ENCODE measurements at places on chromosomes 2 and 18.

DNA sequence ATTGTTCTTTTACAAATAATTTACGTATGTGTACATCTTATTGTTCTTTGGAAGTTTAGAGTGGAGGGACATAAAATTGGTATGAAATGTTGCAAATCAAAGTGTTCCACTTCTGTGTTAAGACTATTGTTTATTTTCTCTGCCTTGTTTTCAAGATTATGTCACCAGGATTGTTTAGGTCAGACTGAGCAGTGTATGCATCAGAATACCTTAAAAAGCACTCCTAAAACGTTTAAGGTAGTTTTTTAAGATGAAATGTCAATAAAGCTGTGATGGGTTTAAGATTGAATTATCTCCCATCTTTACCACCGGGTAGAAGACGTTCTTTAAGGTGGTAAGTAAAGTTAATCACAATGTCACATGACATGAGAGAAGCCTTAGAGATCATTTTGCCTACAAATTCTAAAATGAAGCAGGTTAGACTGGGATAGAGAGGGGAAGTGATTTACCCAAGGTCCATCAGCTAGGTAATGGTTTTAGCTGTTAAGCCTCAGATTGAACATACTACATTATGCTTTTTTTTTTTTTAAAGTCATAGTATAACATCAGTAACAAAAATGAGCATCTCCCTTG, 10.6 kb downstream of the VAPA start:
- DNase-seq: no peak

- no peak for DNase-seq
These were observed 56.2 kb upstream of the EML6 start for GRCh38 chr2:54667266-54667639.

DNA sequence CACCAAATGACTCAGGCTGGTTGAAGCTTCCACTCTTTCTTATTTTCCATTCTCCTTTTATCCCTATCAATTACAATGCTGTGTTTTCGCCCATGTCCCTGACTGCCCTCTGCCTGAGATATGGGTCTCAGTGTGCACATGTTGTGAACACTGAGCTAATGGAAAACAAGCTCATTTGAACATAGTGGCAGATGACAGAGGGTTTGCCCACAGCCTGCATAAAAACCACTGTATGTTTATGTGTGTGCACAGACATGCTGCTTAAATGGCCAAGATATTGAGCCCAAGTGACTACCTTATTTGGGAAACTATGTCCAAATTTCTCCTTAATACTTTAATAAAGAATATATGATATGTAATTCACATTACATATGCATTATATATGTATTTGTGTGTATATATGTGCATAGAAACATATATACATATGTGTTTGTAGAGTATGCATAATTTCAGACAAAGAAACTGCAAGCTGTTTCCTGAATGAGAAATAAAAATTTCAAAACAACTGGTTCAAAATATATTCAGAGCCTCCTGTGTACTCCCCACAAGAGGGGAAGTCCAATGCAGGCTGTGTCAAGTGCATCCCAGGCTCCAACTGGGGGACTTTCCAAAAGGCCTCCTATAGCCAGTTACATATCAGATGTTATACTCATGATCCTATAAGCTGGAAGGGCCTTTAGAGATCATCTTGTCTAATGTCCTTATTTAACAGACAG, 92.7 kb upstream of the CD302 start:
- no peak for DNase-seq

- DNase-seq: peak; percentile 29
These were observed 95.4 kb downstream of the DOCK10 start for GRCh38 chr2:224946895-224947294.

DNA sequence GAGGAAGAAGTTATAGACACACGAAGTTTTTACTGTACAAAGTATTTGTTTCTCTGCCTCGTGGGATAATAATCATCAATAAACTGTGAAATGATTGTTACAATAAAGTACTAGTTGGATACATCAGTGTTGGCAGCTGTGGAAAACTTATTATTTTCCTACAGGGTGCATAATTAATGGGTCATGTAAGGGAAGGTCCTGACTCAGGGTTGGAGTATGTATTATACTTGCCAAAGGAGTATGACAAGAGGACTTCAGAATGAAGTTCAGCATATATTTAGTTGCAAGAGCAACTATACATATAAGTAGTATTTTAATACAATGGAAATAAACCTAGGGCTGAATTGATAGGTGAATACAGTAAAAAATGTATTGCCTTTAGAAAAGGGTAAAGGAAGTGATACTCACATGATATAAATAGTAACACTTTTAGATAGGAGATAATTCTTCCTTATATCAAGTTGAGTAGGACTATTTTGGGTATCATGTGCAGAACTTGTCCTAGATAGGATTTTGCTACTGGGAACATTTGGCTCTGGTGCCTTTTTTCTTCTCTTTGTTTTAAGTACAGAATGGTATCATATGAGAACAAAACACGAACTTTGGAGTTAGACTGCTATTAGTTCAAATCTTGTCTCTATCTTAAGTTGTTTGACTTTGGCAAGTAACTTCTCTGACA, 79.1 kb downstream of the PLCL1 start:
- DNase-seq: no peak

- no peak for DNase-seq
These were observed 40.9 kb upstream of the ST8SIA3 start for GRCh38 chr18:57311472-57311871.

- DNase-seq: no peak
These were observed at the start of gene SLC5A7 for GRCh38 chr2:107986278-107987217. Gene SLC5A7 (plus strand): TSS chr2:107986524. CDS start chr2:107988156, 1,632 bp downstream.

GRCh38 chr18:56825878-56826277, 174.7 kb downstream of the WDR7 start:
- DNase-seq: no peak

GRCh38 chr2:177249038-177249437, 15.5 kb downstream of the NFE2L2 start:
- no peak for DNase-seq

DNA sequence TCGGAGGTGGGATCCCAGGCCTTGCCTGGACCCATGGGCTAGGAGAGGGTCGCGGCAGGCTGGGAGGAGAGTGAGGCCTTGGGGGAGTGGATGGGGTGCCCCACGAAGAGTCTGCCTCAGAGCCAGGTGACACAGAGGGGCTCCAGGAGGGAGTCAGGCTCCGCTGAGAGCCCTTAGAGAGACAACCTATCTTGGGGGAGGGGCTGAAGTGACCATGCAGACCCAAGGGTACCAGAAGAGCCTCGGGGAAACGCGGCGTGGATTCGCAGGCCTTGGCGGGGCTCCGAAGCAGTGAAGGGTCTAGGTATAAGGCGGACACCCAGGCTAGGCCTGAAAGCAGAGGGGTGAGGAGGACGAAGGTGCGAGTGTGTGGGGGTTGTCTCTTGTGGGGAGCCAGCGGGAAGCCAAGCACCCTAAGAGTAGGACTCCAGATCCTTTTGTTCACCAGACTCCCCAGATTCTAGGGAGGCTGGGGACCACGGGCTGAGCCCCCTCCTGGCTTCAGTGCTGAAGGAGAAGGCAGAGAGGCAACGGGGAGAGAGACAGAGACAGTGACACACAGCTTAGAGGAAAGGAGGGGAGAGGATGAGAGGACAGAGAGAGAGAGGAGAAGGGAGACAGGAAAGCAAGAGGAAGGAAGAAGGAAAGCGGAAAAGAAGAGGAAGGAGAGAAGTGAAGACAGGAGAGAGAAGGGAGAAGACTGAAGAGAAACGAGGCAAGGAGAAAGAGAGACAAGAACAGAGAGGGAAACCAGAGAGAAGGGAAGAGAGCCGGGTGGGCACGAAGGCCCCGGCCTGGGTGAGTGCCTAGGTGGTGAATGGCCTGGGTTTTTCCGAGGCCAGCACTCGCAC, 1.1 kb upstream of the HOXD11 start:
- no peak for DNase-seq

DNA sequence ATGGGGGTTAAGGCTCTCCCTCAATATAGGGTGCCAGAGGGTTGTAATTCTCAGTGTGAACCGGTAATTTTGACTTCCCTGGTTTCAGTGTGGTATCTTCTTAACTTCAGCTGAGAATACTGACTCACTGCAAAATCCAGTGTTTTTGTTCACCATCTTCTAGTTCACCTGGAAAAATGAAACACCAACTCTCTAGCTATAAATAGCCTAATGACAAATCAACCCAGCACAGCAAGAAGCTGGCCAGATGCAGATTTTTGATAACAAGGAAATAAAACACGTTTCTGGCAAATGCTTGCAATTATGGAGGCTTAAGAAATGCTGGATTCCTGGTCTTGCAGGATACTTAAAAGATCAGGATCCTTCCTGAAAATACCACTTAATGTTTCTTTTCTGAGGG, 192.3 kb downstream of the CLIP4 start:
- DNase-seq: no peak

GRCh38 chr2:69624131-69624530, 19.4 kb downstream of the AAK1 start:
- no peak for DNase-seq

GRCh38 chr2:7721413-7721995, 804.3 kb downstream of the RNF144A start:
- DNase-seq: no peak

GRCh38 chr2:229586012-229586411, 128.3 kb downstream of the DNER start:
- DNase-seq: no peak

DNA sequence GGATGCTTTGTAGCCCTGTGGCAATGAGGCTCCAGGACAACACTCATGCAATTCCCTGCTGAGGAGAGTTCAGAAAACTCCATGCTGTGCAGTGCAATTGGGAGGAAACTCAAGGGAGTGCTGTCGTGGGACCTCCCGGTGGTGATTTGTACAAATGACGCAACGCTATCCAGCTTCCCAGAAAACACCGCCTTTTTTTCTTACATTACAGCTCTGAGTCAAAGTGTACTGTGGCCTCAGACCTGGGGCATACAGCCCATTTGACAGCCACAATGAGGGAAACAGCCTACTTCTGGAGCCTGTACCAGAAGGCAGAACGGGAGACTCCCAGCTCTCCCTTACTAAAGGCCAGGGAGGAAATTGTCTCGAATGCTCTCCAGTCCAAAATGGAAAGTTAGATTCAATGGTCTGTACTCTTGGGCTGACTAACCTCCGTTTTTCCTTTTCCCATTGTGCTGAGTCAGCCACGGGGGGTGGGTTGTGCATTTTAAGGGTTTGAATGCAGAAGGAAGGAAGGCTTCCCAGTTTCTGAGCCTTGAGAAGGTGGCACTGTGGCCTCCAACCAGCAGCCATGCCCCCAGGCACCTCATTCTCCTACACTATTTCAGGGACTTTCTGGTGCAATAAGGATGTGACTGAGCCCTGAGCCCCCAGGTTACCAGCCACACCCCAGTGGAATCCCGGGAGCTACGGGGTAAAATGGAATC, 16.4 kb upstream of the CYP1B1 start:
- DNase-seq: peak; percentile 87

DNA sequence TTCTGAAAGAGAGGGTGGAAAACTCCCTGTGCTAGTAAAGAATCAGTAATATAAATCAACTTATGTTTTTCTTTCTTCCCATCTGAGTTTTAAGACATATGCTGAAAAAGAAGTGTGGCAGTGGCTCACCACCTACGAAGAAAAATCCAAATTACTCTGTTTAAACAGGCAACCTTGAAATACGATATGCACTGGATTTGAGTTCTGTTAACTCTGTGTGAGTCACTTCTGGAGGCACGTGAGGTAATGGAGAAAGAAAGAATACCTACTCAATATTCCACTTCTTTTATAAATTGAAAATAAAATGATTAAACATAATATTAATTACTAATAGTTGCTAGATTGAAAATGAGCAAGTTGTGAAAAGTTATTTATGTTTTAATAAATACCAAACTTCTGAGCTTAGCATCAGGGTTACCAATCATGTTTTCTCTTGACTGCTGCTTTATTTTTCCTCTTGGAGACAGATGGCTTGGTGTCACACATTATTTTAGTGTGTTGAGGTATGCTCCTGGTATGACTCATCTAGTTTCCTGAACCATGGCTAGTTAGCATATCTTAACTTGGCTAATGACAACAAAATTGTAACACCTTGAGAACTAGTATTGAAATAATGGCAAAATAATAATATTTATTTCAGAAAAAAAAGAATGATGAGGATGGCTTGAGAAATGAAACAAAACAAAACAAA, 1705.5 kb upstream of the PIK3C3 start:
- no peak for DNase-seq

GRCh38 chr2:53620981-53621380, 146.6 kb upstream of the CHAC2 start:
- no peak for DNase-seq

GRCh38 chr2:219472629-219473187, 26.0 kb upstream of the GMPPA start:
- no peak for DNase-seq

- DNase-seq: no peak
These were observed 14.4 kb downstream of the FBXO41 start for GRCh38 chr2:73269686-73270465.

DNA sequence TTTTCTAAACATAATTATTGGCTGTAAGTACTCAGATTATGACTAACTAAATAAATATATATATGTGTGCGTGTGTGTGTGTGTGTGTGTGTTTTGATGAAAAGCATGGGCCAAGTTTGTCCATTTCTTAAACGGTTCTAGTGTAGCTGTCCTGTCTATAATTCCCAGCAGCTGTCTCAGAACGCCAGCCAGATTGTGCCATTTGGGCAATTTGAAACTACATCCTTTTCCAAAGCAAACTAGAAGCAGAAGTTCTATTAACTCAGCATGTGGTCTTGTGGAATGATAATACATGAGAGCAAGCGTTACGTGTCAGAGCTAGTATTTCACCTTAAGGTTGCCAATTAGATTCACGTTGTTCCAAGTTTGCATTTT, 1.7 kb downstream of the ARHGAP28 start:
- peak; percentile 84 for DNase-seq

DNA sequence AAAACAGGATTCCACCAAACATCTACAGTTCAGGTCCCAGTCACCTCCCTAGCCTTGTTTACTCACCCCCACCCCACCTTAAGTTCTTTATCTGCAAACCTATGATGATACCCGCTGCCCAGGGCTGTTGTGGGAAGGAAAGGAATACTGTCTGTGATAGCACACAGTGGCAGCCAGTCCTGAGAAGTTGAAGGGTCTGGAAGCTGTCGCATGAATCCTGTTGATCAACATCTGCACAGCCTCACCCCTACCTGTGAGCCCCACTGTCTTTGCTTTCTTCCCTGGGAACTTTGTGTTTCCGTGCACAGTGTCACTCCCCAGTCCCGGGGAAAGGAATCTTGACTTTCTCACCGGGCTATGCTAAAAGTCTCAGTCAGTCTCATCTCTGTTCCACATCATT, 160.7 kb upstream of the EPAS1 start:
- DNase-seq: no peak

GRCh38 chr2:145292166-145292565, 772.2 kb upstream of the ZEB2 start:
- DNase-seq: no peak

- peak; percentile 12 for DNase-seq
These were observed 62.5 kb downstream of the GNAL start for GRCh38 chr18:11751341-11752115.
